Lung microvascular endothelial cell (primary cell): ENCODE measurements at places on chromosomes 5 and 9. TPM values are rescaled to one million over a fixed set of nuclear protein-coding genes. Genes with fewer than 3 reads are reported as not detected.

DNA sequence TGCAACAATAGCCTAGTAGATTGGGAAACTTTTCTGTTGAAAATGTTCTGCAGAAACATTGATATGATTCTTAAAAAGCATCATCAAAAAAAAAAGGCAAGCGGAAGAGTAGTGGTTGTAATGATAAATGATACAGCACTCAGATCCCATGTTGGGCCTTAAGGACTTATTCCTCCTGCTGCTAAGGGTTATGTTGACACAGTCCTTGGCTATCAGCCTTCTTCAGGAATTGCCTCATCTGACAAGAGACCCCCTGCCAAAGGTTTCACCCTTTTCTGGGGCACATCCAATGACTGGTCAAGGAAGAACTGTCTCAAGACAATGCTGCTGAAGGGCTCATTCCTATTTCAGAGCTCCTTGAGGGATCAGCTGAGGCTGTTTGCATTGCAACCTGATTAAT is 44.3 kb upstream of the MAMDC2 start:
- no peak for DNase-seq

- DNase-seq = peak; percentile 26
Observed at GRCh38 chr9:93136011-93136440, 2.0 kb upstream of the NINJ1 start.

DNA sequence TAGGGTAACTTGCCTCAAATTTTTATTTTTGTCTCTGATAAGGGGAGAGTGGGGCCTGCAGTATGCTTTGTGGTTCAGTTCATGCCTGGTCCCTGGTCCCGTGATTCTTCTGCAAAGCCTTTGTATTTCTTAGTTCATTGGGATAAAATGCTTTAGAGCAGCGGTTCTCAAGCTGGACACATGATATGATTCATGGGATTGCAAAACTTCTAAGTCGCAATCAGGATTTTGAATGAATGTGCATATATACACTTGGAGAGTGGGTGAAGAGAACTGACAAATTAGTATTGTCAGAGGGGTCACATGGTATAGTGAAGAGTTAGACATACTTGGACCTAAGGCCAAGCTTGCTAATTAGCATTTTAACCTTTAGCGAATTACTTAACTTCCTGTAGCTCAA is 265.4 kb upstream of the KLF9 start:
- no peak for DNase-seq

GRCh38 chr5:114504560-114504959 is 142.7 kb downstream of the KCNN2 start:
- DNase-seq = no peak

GRCh38 chr5:148798786-148799185 is 27.6 kb upstream of the ADRB2 start:
- no peak for DNase-seq

DNA sequence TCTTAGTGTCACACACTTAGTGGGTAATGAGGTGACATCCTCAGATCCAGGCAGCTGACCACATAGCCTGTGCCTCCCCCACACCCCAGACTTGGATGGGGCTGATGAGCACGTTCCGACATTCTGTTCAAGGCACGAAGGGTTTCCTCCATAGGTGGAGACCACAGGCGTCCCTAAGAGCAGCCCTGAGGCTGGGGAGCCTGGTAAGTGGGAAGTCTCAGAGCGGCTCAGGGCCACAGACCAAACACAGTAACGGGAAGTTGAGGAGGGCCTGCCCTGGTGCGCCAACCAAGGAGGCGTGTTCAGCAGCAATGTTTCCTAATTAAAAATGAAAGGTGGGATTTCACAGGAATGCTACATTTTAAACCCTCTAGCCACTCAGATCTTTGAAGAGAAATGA is 102.3 kb upstream of the PHYKPL start:
- DNase-seq = no peak

DNA sequence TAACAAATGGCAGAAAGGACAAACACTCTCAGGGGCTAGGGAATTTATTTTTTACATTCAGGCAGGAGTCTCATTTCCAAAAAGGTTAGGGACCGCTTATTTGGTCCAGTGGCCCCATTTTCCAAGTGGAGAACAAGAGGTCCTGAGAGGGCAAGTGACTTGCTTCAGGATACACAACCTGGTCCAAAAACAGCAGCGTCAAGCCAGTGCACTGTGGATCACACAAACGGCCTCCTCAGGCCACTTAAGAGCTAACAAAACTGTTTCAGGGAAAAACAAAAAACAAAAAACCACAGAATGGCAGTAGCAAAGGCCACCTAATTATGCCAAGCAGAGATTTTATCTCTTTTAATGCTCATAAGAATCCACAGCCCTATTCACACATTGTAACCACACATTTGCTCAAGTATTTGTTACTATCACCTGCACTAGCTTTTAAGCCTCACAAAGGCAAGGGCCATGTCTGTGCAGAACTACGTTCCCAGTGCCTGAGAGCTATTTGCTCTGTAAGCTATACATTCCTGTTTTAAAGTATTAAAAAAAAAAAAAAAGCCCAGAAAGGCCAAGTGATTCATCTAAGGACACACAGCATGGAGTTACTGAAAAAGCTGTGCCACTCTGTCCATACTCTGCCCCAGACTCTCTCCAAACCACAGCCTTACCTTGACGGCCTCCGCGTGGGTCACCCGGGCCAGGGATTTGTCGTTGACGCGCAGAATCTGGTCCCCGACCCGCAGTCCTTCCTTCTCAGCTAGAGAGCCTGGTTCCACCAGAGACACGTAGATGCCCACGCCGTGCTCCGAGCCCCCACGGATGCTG is 1.5 kb downstream of the WHRN start:
- no peak for DNase-seq

DNA sequence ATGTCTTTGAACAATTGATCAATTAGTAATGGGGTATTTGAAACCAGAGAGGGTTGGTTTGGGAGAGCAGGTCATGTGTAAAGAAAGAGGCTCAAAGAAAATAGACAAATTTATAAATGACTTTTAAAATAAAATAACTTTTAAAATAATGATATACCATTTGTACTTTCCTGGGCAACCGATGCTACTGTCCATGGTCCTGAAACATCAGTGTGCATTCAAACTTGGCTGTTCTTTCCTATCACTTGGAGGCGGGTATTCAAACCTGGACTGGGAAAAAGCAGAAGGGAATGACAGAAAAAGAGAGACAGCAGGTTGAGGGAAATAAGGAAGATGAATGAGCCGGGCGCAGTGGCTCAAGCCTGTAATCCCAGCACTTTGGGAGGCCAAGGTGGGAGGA is 1446.4 kb upstream of the WWC1 start:
- no peak for DNase-seq

DNA sequence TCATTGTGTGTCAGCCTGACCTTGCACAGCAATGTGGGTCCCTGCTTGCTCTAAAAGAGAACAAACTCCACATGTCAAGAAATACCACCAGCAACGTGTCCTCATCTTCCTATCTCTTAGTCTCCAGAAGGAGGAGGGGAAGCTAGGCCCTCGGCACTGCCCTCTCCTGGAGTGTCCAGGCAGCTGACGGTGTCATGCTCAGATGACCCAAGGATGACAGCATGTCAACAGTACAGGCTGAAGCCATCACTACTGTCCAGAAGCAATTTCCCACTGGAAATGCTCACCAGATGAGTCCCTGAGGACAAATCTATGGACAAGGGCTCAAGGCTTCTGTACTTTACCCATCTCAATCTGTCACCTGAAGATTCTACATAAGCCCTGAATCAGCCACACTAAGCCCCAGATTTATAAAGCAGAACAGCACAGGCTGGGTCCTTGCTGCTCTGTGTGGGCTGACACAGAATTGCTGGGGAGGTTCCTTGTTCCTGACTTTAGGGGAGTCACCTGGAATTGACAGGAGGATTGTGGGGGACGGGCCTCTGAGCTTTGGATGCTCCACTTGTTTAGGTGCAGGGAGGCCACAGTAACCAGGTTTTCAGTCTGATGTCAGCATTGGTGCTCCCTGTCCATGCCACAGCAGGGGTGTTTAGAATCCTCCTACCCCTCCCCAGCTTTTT is 210.2 kb downstream of the DAB2IP start:
- DNase-seq = peak; percentile 48

DNA sequence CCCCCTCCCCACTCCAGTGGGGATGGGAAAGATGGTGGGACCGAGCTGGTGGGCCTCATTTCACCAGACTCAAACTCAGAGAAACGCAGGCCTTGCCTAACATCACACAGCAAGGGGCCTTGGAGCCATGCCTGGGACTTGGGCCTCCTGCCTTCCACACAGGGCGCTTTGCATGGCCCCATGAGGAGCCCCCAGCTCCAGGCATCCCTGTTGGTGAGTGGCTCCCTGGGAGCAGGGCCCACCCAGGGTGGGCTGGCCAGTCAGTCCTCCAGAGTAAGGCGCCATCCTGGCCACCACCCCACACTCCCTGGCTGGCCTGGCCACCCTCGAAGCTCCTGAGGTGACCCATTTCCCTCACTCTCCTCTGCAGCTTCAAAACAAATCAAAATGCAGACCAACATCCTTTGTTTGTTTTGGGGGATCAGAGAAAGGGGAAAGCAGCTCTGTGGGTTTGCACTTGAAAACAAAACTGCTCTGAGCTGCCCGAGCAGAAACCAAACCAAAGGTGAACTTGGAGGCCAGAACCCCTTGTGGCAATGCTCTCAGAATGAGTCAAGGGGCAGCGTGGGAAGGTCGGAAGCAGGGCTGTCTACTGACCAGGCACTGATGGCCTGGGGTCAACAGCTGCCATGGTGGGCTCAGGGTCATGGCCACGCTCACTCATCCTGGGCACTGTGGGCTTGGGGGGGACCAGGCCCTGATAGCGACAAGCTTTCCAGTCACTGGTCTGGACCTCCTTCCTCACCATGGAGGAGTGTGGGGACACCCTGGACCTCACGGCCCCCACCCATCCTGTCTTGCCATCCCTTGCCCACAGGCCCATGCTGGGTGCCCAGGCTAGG is 37.0 kb upstream of the VDAC1 start:
- DNase-seq = no peak

DNA sequence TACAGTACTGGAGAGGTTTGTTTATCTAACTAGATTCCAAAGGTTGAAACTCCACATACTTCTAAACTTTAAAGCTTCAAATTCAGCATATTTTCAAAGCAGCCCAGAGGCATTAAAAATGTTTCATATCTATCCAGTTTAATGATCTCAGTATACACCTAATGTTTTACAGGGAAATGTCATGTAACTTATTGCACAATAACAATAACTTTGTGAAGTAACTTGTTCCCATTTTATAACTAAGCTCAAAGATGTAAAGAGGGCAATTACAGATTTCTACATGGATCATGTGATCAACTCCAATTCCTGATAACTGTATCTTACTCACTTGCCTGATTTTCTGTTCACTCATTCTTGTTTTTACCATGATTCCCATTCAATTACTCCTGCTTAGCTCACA is 610.0 kb downstream of the TAF11L14 start:
- DNase-seq = no peak

- peak; percentile 31 for DNase-seq
Observed at GRCh38 chr5:43000111-43000840, 39.8 kb downstream of the ANXA2R start.

DNA sequence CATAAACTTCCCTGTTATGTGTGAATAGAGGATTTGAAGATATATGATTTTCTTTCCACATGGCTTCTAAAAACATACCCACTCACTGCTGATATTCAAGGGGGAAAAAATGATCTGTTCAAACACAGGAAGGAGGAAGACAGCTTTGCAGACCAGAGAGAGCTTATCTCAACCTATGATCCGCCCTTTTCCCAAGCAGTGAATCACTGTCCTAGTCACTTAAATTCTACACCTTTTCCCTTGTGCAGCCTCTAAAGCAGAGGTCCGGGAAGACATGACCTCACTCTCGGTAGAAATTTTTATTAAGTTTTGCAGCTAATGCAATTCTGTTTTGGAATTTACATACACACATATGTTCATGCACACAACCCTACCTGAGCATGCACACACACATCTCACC is 197.2 kb downstream of the DIRAS2 start:
- no peak for DNase-seq

- no peak for DNase-seq
Observed at GRCh38 chr9:108671794-108672193, 184.0 kb downstream of the ACTL7B start.

DNA sequence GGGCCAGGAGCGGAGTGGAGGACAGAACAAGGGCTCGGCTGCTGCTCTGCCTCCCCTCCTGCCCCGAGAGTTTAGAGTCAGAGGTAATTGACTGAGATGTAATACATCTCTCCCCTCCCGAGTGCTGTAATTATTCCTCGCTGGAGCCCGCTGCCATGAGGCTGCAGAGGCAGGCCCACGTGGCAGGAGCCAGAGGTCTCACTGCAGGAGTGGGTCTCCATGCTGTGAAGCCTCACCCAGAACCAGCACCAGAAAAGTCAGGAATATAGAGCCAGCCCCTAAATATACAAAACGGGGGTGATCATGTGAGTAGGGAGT is 2.5 kb downstream of the FAM163B start:
- DNase-seq = no peak

FOXD4L5 gene
- total RNA-seq = not detected in 2 replicates

MYORG gene
- total RNA-seq = 1.7 and 2.6 TPM in 2 replicates

WDR38 gene
- total RNA-seq = not detected in 2 replicates

CARD6 gene
- total RNA-seq = 27.0 and 50.6 TPM in 2 replicates

PCA3 gene
- total RNA-seq = 0.20 and 0.22 TPM in 2 replicates
